Stimulated activated CD8-positive, alpha-beta memory T cell treated with anti-CD3 and anti-CD28 coated beads, Interleukin-12 subunit alpha, Interleukin-12 subunit beta, amount 100 ng/mL, for 4 hours (primary cell): ENCODE measurements at places on chromosomes 11 and 22.

- DNase-seq = no peak
These were observed 84.1 kb downstream of the CEP164 start for GRCh38 chr11:117411736-117412135.

DNA sequence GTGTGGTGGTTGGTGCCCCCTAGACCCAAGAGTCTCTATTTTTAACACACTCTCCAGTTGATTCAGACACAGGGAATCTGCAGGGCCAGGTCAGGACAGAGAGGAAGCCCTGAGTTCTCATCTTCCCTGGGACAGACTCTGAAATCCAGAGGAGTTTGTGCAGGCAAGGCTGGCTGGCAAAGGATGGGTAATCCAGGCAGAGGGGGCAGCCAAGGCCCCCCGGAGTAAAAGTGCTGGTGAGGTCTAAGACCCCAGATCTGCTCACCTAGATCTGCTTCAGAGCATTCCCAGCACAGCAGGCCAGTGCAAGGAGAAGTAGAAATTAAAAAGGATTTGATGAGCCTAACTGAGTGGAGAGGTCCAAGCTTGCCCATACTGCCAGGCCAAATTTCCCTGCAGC is 40.6 kb upstream of the MN1 start:
- DNase-seq = no peak

DNA sequence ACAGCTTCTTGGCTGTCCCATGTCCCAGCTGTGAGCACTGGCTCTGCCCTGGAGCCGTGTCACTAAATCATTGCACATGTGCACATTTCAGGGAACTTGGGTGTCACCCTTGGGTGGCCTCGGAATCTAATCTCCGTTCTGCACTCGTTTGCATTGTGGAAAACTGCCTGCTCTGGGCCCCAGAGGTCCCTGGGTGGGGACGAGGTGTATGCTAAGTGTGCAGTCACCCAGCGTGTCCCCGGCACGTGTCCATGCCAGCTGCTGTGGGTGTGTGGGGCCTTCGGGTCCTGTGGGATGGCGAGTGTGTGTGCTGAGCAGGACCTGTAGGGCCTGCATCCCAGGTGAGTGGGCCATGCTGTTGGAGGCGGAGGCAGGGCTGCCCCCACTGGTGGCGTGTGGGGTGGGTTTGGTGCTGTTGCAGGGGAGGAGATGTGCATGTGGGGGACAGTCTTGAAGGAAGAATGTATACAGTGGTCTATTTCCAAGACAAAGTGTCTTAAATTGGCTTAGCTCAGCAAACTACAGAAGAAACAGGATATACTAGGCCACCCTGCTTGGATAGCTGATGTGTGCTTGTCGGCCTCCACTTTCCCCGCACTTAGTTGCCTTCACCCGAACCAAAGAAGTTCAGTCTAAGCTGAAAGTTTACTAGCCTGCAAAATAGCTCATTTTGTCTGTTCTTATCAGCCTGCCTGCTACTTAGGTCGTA is 14.6 kb downstream of the TANGO2 start:
- no peak for DNase-seq

DNA sequence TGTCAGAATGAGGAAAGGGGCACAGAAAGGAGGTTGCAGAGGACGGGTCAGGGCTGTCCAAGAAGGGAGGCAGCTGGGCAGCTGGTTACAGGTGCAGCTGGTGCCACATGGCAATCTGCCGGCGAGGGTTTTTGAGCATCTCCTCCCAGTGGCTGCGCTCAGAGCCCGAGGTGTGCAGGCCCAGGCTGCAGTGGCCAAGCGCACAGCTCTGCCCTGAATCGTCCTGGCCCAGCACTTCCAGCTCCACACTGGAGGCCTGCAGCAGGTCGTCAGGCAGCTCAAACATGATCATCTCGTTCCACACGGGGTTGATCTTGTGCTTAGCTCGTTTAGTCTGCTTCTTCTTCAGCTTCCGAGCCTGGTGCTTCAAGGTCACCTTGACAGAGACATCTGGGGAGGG is 42.2 kb downstream of the SYT13 start:
- no peak for DNase-seq

DNA sequence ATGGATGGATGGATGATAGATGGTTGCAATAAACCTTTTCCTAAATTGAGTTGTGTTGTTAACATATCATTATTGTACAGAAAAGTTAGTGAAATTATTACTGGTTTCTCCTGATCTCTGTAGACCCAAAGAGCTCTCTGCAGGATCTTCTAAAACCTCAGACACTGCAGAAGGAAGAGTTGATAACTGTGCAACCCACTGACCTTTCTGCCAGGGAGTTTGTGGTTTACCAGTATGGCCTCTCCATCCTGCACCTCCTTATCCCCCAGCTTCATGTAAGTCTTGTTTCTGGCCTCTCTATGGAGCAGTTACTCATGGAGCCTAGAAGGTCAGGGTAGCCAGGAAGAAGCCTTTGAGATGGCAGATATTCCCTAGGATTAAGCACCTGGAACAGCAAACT is 45.6 kb downstream of the BTG4 start:
- no peak for DNase-seq

- DNase-seq = no peak
These were observed 4.3 kb upstream of the OSBPL5 start for GRCh38 chr11:3169255-3170043.

DNA sequence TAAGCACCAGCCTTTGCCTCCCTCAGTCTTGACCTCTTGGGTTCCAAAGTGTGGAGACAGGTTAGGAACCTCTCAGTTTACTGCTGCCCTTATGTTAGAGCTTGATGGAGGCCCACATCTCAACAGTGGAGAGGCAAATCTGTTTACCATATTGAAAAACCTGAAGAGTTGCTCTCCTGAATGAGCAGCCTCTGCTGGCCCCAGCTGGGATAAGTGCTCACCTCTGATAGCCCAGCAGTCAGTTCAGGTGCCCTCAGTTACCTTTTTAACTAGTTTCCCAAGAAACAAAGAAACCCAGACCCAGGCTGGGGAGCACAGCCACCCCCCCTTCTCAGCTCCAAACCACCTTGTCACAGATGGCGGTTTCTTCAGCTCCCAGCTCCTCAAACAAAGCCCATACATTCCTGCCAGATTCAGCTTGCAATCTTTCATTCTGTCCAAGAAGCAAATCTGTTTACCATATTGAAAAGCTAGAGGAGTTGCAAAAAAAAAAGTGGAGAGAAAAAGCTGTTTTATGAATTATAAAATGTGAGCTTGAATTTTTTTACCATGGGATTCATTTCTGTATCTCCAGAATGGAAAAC is 57.2 kb downstream of the PPFIBP2 start:
- DNase-seq = no peak
